ENCODE measurements at places on chromosomes 12 and 14.

DNA sequence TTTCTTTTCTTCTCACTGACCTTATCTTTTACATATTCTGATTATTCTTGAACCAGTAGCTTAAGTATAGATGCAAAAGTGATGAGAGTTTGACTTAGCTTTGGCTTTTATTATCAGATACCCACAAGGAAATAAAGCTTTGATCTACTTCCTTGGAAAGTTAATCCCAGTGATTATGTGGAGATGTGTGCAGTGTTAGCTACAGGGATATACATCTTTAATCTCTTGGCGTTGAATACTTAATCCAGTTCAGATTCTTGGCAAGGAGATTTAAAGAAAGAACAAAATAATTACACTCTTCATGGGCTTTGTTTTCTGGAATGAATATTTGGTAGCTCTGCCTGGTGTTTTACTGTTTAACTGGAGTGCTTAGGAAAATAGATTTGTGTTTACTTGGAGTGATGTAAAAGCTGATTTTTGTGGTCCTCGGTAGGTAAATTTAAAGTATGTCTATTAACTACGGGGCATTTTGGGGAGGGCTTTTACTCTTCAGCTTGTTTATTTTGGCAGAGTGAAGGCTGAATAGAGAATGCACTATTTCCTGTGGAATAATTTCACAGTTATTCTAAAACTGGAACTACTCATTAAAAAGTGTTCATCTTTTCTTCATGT is 150.1 kb upstream of the LRIG3 start:
- no peak for DNase-seq

GRCh38 chr12:113684908-113685782 is 213.5 kb upstream of the LHX5 start:
- DNase-seq = no peak

DNA sequence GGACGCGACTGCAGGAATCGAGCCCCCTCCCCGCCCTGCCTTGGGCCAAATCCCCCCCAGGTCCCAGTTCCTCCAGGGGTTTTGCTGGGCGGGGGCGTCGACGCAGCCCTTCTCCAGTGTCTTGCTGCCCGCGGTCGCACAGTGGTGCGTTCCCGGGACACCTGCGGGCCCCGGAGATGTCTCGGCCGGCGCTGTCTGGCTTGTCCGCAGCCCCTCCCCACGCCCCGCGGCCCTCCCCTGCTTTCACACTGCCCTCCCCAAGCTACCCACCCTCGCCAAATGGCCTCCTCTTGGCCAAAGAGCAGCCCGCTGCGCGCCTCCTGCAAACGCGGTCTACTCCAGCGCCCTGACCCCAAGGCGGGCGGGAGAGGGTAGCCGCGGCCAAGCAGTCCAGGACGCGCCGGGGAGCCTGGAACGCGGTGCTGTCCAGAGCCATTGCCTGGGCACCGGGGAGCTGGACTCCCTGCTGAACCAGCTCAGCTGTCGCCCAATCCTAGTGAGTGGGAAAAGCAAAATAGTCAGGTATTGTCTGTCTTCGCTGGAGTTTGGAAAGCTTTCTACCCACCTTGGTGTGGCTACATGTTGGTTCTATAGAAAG is 122.0 kb downstream of the AACS start:
- no peak for DNase-seq

GRCh38 chr12:116595186-116595585 is 36.0 kb downstream of the MAP1LC3B2 start:
- DNase-seq = no peak

- no peak for DNase-seq
Observed at GRCh38 chr12:128056136-128056801, 210.7 kb upstream of the TMEM132C start.

DNA sequence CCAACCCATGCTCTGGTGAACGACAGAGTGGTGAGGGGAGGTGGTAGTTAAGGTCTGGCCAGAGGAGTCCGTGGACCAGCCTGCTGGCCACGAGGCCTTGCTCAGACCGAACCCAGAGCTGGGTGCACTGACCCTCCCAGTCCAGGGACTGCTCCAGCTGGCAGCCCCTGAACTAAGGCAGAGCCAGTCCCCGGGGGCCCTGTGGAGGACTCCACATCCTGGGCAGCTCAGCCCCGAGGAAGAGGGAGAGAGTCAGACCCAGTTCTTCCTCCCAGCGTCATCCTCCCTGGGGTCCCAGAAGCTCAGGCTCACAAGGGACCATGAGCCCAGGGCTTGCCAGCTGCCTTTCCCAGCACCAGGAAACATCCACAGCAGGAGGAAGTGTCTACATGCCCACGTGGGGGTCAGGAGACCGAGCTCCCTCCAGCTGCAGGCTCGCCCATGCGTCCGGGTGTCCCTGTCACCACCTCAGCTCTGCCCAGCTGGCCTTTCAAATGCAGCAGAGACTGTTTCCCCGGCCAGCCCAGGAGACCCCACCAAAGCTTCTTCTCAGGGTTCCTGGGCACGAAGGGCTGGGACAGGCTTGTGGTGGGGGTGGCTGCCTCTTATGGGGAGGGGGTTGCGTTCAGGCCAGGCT is 194.4 kb downstream of the KIF26A start:
- DNase-seq = no peak

- no peak for DNase-seq
Observed at GRCh38 chr14:38583471-38583870, 327.6 kb upstream of the CLEC14A start.

DNA sequence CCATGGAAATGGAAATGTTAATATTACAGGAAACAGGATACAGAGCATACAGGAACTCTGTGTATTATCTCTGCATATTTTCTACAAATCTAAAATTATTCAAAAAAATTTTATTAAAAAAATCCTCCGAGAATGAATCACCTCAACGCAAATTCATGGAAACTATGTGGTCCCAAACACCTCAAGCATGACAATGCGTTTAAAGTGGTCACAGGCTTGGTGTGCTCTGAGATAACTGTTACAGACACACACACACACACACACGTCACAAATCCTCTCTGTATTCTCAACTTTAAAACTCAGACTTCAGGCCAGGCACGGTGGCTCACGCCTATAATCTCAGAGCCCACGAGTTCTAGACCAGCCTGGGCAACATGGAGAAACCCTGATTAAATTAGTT is 45.3 kb upstream of the MTERF2 start:
- no peak for DNase-seq

- no peak for DNase-seq
Observed at GRCh38 chr12:106022568-106023012, 116.2 kb downstream of the NUAK1 start.

GRCh38 chr14:68518761-68519670 is 273.9 kb downstream of the ZFP36L1 start:
- DNase-seq = no peak

DNA sequence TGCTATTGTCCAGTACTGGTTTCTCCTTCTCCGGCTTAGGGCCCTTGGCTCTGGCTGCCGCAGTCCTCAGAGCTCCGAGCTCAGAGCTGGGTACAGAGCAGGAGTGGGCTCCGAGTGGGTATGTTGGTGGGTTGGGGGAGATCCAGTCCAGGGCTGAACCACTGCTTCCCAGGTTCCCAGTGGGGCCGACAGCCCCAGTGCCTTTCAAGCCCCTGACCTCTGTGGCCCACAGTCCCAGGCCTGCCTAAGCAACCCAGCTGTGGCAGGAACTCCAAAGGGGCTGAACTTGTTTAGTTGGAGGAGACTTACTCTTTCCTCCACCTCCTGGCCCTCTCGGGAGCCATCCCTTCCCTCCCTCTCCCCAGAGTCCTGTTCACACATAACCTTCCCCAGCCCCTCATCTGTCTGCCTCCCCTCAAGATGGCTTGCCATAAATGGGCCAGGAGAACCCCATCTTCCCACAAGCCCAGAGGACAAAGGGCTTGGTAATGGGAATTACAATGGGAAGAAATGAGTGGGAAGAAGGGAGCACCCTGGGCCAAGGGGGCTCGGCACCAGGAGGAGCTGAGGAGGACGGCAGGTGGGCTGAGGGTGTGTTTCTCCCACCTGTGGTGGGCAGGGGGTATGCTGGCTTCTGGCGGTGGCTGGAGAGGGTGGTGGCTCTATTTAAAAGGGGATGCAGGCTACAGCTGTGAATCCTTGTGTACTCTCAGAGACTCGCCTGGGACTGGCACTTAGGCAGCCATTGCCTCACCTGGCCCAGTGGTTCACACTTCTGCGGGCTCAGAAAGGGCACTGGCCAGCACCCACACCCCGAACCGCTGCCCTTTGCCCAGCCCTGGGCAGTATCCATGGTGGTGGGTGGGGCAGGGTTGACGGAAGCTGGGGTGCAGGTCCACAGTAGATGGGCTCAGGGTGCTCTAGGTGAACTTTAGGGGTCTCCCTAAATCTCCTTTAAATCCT is 3.8 kb upstream of the MYH6 start:
- DNase-seq = no peak

GRCh38 chr14:94483729-94484275 is 7.8 kb upstream of the SERPINA9 start:
- DNase-seq = no peak

- DNase-seq = no peak
Observed at GRCh38 chr14:103743691-103744090, 28.1 kb downstream of the ZFYVE21 start.

DNA sequence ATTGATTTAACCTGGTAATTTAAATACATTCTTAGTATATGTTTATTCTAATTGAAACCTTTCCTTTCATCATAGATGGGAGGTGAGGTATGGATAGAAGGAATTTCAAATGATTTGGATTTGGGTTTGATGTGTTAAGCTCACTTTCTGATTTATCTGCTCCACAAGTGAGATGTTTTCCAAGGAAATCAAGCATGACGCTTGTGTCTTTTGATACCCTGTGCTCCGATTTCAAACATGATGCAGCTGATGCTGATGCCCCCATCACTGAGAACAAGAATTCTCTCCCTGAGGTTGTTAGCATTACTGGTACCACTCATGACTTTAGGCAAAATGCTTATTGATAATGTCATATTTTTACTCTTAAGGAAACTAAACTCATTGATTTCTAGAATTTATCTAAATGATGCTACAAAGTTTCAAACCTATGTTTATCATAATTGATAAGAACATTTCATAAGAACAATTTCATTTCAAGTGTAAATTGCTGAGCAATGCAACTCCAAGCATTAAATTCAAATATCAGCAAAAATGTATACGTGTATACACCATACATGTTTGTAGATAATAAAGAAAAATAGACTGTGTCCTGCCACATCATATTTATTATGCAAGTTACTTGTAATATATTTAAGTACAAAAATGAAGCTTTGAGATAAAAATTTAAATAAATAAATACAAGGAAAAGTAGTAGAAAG is 75.5 kb upstream of the LRIG3 start:
- no peak for DNase-seq

DNA sequence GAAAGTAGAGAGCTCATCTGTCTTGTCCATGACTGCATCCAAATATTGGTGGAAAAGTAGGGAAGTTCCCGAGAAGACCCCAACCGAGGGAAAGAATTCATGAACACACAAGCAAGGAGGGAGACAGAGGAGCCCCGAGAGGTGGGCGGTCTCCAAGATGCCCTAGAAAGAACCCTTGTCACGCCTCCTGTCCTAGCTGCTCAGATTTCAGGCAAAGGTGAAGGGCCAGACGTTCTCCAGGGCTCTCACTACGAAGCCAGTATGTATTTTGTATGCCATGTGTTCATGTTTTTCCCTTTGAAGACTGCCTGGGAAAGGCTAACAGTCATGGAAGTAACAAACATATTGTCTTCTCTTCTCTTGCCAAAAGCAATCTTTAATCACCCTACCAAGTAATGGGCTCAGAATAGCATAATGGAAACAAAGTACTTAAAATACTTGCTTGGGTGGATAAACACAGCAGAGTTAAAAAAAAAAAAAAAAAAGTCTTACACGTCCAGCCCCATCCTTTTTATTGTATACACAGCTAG is 99.2 kb upstream of the TBX3 start:
- no peak for DNase-seq

GRCh38 chr12:96006727-96007126 is 10.6 kb upstream of the HAL start:
- no peak for DNase-seq

- no peak for DNase-seq
Observed at GRCh38 chr12:23662966-23663365, 286.5 kb downstream of the SOX5 start.

GRCh38 chr14:61470961-61471293 is 149.5 kb downstream of the PRKCH start:
- DNase-seq = no peak

GRCh38 chr14:89589400-89590118 is 172.5 kb upstream of the FOXN3 start:
- DNase-seq = no peak

- no peak for DNase-seq
Observed at GRCh38 chr12:42332301-42333285, 6.6 kb downstream of the PPHLN1 start.

GRCh38 chr12:60415351-60415750 is 819.5 kb downstream of the SLC16A7 start:
- no peak for DNase-seq
